ENCODE measurements at places on chromosomes 7 and 10.
A peak's percentile ranks its signal among the peaks of the same experiment; 100 is the strongest.

DNA sequence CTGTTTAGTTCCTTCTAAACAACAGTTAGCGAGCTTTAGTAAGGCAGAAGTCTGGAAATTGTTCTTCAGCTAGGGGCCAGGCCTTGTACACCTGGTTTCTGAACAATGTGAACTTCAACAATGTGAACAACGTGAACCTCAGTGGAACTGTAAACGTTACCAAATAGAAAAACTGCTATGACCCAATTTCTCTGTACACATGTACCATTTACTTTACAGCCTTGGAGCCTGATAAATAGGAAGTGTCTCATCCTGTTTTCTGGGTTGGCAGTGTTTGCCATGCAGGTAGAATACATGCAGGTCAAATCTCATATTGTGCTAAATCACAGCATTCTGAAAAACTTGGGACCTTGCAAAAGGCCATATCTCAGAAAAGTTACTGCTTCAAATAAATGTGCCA lies 1.6 kb downstream of the STEAP4 start:
- H3K27ac ChIP-seq, result no peak overlapping the region
- peaks cover 30% of the 10 kb centered on the region for H3K27me3 ChIP-seq
- peaks cover 7% of the 10 kb centered on the region for H3K4me1 ChIP-seq
- DNase-seq, result no peak

GRCh38 chr7:50812841-50813475 lies 30.3 kb upstream of the GRB10 start:
- no peak for DNase-seq
- H3K27me3 ChIP-seq, result peaks cover 31% of the 10 kb centered on the region
- no peaks in the 10 kb centered on the region for H3K4me1 ChIP-seq
- H3K27ac ChIP-seq, result no peak overlapping the region
- H3K36me3 ChIP-seq, result no peaks in the 10 kb centered on the region

- H3K4me3 ChIP-seq, result no peak overlapping the region
- peaks cover 12% of the 10 kb centered on the region for H3K4me1 ChIP-seq
- H3K27me3 ChIP-seq, result no peaks in the 10 kb centered on the region
- DNase-seq, result no peak
Measured at GRCh38 chr7:112211348-112211907, 4.9 kb downstream of the ZNF277 start.

DNA sequence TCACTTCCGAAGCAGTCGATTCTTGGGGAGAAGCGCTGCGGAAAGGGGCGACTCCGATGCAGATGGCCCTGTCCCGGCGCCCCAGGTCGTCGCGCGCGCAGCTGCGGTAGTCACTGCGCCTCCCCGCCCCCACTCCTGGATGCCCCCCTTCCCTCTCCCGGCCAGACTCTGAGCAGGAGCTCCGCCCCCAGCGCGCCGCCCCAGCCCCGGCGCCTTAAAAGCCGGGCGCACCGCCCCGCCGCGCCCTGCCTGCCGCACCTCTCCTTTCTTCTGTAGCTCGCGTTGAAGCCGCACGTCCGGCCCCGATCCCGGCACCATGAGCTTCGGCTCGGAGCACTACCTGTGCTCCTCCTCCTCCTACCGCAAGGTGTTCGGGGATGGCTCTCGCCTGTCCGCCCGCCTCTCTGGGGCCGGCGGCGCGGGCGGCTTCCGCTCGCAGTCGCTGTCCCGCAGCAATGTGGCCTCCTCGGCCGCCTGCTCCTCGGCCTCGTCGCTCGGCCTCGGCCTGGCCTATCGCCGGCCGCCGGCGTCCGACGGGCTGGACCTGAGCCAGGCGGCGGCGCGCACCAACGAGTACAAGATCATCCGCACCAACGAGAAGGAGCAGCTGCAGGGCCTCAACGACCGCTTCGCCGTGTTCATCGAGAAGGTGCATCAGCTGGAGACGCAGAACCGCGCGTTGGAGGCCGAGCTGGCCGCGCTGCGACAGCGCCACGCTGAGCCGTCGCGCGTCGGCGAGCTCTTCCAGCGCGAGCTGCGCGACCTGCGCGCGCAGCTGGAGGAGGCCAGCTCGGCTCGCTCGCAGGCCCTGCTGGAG lies at the start of gene INA:
INA (plus strand) TSS at position 243 of the 817 bp plus-strand sequence; CDS start at position 317, 74 bp downstream.
- H3K27ac ChIP-seq, result no peak within 1 kb of the TSS
- DNase-seq, result peak; percentile 46
- peaks cover 15% of the 10 kb centered on the region for H3K4me1 ChIP-seq
- H3K4me3 ChIP-seq, result peak within 1 kb of the TSS; percentile 45
- peaks cover 1% of the 10 kb centered on the region for H3K36me3 ChIP-seq

GRCh38 chr7:142954680-142955268 lies 7.4 kb downstream of the KEL start:
- H3K27me3 ChIP-seq, result peaks cover 26% of the 10 kb centered on the region
- DNase-seq, result no peak
- peaks cover 2% of the 10 kb centered on the region for H3K36me3 ChIP-seq
- no peak overlapping the region for H3K27ac ChIP-seq
